ENCODE measurements at places on chromosomes 3 and 15.

DNA sequence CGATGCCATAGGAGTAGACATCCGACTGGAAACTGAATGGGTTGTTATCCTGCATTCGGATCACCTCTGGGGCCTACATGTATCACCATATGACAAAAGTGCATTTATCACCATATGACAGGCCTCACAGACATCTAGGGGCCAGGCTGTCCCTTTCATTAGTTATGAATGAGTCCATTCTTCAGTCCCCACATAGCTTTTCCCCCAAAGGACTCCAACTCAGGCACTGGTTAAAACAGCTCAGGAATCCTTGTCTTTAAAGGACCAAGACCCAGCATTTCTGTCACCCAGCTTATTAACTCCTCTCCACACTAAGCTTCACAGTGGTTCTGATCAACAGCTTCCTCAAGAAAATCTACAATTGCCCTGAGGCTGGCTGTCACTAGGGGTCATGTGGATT lies 28.3 kb downstream of the MKRN2 start:
- no peak for DNase-seq

- no peak for DNase-seq
Observed at GRCh38 chr3:52226229-52226817, 878 bp upstream of the TLR9 start.

- DNase-seq: no peak
Observed at GRCh38 chr3:187719628-187720336, 17.4 kb upstream of the RTP2 start.

DNA sequence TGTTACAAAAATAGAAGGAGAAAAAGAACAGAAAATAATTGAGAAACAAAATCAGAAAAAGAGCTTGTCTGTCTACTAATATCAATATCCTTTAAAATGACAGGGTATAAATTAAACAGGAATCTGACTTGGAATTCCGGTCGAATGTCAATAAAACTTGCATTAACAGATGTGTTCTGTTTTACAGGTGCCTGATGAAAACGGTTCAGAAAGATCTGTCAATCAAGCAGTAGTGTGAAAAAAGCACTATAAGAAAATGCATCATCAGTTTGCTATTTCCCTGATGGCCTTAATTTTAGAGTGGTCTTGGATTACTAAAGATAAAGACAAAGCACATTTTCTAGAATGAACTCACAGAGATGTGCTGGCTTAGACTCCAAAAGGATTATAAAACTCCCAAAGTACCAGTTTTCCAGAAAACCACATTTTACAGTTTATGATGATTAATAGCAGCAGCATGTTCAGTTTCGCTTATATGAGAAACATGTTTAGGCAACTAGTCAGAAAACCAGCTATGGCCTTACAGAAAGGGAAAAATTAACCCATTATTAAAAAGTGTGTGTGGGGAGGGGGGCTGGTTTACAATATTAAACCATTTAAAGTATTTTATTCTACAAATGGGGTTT lies 8.2 kb upstream of the C3orf38 start:
- DNase-seq: no peak

DNA sequence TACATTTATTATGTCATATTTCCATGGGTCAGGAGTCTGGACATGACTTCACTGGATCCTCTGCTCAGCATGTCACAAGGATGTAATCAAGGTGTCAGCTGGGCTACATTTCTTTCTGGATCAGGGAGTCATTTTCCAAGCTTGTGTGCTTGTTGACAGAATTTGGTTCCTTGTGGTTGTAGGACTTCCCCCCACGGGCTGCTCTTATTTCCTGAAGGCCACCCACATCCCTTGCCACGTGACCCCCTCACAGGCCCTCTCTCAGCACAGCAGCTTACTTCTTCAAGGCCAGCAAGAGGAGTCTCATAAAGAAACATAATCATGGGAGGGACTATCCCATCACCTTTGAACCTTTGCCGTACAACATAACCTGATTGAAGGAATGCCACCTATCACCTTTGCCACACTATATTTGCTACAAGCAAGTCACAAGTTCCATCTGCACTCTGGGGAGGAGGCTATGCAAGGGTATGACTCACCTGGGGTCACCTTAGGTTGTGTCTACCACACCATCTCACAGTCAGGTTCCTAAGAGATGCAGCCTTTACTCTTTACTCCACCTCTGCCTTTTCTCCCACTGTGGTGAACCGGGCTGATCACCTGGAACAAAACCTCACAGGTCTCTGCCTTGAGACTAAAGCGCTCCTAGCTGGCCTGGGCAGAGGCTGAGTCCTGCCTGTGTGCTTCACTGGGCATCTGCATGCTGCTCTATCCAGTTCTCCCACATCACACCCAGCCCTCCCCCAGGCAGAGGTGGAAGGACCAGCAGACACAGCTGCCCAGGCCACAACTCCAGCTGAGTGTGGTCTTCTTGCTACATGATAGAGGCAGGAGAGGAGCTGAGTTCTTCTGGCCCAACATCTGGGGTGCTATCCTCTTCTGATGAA lies 13.5 kb downstream of the RAB6B start:
- DNase-seq: no peak
